ENCODE measurements at places on chromosomes 1 and 21. TPM values are rescaled to one million over a fixed set of nuclear protein-coding genes. Genes with fewer than 3 reads are reported as not detected.

ZNF593OS gene
- not detected for total RNA-seq

GSTM5 gene
- not detected for total RNA-seq

TNNT2 gene
- 0.17 TPM for total RNA-seq

GTF2B gene
- 35.9 TPM for total RNA-seq

DNA sequence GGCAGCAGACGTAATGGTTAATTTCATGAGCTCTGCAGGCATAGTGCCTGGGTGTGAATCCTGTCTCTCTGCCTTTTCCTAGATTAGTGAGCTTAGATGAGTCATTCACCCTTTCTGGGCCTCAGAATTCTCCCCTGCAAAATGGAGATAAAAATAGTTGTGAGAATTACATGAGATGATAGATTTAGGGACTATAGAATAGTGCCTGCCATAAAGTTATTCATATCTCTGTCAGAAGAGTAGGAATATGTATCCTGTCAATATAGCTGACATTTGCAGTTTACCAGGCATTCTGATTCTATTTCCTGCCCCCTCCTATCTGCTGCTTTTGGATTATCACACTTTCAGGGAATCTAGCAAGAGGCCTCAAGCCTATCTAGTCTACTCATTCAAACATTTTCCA is 112.0 kb downstream of the PDE4B start:
- no peak for DNase-seq

- DNase-seq, result no peak
Measured at GRCh38 chr1:116574581-116575291, 3.9 kb upstream of the CD58 start.

DNA sequence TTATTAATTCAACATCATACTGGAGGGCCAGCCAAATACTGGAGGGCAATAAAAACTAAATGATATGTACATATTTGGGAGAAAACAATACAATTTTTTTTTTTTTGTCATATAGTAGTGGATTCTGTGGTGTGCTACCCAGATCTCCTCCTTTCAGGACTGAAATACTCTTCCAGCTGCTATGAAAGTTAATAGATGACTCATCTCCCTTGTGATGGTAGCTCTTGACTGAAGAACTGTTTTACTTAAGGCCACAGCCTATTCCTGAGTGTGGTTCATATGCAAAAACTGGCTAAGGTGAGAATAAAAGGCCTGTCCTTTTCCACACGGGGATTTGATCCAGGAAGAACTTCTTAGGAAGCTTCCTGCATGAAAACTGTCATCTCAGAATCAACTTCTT is 307.9 kb downstream of the HLX start:
- no peak for DNase-seq

- DNase-seq, result no peak
Measured at GRCh38 chr1:56320464-56321149, 258.8 kb downstream of the PLPP3 start.

GRCh38 chr21:23858878-23859277 is 1748.4 kb downstream of the MRPL39 start:
- no peak for DNase-seq

DNA sequence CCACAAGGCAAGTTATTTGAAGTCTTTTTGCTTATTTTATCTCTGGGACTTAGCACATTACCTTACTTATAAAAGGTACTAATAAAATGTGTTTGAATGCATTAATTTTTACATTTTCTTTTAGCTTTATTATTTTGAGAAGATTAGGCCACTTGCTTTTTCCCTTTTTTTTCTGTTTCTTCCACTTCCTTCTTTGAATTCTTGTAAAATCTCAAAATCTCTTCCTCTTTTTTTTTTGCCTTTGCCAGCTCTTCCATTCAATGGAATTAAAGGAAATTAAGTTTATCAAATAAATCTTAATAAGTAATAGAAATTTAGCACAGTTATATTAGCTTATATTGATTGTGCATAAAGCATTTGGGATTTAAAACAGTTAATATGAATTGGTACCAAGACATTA is 260.9 kb downstream of the SRGAP2C start:
- no peak for DNase-seq

Measured in epithelial cell of proximal tubule (primary cell).